ENCODE measurements at places on chromosomes 1 and 21. TPM values are rescaled to one million over a fixed set of nuclear protein-coding genes. Genes with fewer than 3 reads are reported as not detected.

UTS2 gene
- polyA plus RNA-seq: 1.1 TPM

DNA sequence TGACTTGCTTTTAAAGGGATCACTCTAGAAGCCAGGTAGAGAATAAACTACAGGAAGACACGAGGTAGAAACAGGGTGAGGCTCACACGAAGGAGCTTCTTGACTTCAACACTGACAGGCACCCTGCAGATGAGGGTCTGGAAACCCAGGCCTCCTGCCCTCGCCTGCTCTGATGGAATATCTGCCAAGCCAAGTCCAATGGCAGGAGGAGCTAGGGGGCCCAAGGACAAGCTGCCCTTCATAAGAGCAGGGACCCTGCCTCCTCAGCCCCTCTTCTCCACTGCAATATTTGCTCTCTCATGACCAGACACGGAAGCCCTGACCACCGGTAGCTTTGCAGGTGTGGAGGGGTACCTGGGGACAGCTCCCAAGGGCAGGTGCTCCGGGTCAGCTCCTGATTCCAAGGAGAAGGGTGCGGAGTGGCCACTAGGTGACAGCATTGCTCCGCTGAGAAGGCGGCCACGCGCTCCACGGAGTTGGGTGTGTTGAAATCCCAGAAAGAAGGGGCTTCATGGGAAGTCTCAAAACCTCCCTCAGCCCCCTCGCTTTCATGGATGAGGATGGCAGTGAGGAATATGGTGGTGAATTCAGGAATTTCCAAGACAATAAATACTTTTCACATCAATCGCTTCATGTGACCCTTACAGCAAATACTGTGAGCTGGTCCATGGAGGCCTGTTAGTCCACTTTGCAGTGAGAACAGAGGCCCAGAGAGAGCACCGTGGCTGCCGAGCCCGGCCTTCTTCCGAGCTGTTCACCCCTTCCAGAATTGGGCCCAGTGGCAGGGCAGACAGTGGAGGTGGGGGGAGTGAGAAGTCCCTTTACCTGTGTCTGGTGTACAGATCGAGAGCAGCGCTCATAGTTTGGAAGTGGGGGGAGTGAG, 33.2 kb upstream of the PAX7 start:
- peak; percentile 25 for DNase-seq

DNA sequence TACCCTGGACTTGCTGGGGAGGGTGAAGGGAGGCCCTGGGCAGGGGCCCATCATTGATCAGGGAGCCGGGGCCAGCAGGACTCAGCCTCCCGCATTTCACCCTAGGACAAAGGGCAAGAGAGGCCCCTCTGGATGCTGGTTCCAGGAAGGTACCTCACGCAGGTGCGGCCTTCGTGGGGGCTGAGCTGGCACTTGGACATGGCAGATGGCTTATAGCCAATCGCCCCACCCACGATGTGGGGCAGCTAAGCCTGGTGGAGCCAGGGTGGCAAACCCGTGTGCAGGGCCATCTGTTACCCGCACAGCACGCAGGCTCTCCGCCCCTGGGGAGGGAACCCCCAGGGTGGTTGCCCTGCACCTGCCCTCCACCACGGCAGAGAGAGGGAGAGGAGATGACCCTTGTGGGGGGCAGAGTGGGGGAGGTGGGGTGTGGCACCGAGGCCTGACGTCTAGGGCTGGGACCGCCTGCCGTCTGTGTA, 2.5 kb downstream of the TFF3 start:
- no peak for DNase-seq

DNA sequence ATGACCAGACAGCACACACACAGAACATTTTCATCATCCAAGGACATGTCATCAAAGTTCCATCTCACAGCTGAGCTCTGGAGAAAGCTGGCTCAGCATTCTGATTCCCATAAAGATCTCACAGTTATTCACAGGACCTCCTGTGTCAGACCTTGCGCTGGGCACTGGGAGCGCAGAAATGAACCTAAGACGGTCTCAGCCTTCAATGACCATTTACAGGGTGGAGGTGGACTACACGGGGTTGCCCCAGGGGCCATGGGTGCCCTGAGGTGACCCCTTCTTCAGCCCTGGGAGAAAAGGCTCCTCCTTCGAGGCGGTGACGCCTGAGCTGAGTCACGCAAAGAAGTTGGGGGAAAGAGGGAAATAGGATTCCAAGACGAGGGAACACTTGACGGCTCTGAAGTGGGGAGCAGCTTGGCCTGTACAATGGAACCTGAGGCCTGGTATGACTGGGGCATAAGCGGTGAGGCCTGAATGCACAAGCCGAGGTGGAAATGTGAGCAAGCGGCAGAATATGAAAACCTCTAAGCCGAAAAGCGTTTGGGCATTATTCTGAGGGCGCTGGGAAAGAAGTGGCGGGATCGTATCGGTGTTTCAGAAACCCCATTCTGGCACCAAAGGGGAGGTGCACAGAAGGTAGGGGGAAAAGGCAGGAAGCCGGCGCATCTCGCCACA, 797 bp downstream of the CC2D1B start:
- DNase-seq: peak; percentile 51

DNA sequence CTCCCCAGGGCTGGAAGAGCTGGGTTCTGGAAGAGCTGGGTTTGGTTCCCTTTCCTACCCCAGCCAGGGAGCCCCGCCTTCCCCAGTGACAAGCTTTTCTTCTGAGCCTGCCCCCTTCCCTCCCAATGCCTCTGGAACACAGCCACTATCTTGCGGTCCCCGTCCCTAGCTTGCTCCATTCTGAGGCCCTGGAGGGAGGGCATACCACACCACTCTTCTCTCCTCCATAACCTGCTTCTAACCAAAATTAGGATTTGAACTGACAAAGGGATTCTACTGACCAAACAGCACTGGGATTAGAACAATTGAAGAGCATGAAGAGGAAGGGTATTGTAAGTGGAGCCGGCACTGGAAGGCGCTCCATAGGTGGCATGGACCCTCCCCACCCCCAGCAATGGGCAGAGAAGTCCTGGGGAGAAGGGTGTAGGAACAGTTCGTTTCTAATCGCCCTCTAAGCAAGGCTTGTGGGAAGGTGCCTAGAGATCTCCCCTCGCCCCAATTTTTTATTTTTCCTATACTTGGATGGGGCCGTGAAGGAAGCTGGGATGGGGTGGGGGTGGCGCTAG, 690 bp downstream of the C1orf216 start:
- DNase-seq: no peak

- no peak for DNase-seq
Measured at GRCh38 chr1:53369761-53370160, 41.9 kb upstream of the LRP8 start.

GRCh38 chr1:52904927-52905698, 16.4 kb downstream of the ECHDC2 start:
- no peak for DNase-seq

DNA sequence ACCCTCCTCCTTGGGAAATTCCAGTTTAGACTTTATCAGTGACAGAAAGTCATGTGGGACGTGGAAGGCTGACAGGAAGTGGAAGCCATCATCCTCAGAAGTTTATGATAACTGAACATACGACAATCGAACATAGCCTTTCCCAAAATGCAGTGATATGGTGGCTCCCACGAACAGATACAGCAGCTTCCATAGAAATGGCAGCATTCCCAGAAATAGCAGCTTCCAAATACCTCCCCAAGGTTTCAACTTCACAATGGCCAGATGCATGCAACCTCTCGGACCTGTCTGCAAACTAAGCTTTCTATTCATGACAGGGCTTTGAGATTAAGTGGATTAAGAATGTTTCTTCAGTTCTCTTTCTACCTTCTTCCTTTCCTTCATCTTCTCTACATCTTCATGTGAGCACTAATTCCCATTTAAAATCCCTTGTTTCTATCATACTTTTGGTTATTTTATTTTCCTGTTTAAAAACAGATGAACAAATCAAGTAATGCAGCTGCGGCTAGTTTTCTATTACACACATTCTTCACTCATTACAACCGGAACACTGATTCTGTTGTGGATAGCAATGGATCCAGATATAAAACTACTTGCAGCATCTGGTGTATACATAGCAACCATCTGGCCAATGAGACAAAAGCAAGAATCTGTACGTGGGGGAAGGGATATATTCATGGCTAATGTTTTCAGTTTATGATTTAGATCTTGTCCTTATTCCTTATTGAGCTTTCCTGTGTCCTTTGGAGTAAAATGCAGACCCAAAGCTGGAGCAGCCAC, 304.8 kb downstream of the BRINP3 start:
- DNase-seq: no peak
